Natural killer cell (primary cell): ENCODE measurements at places on chromosomes 13 and 19. TPM values are rescaled to one million over a fixed set of nuclear protein-coding genes. Genes with fewer than 3 reads are reported as not detected.

DNA sequence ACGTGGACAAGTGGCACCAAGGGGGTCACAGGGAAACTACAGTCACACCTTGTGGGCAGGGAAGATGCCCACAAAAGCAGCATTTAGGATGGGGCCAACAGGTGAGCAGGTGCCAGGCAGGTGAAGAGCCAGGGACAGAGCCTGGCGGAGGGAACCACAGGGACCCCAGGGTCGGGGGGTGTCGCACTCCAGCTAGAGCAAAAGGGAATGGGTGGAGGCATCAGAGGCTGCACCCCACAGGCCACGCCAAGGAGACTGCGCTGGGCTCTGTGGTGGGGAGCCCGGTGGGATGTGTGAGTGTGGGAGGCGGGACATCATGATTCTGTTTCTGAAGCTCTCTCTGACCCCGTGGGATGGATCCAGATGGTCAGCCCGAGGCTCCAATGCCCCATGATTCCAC is 66.7 kb downstream of the EPS15L1 start:
- DNase-seq = no peak

DNA sequence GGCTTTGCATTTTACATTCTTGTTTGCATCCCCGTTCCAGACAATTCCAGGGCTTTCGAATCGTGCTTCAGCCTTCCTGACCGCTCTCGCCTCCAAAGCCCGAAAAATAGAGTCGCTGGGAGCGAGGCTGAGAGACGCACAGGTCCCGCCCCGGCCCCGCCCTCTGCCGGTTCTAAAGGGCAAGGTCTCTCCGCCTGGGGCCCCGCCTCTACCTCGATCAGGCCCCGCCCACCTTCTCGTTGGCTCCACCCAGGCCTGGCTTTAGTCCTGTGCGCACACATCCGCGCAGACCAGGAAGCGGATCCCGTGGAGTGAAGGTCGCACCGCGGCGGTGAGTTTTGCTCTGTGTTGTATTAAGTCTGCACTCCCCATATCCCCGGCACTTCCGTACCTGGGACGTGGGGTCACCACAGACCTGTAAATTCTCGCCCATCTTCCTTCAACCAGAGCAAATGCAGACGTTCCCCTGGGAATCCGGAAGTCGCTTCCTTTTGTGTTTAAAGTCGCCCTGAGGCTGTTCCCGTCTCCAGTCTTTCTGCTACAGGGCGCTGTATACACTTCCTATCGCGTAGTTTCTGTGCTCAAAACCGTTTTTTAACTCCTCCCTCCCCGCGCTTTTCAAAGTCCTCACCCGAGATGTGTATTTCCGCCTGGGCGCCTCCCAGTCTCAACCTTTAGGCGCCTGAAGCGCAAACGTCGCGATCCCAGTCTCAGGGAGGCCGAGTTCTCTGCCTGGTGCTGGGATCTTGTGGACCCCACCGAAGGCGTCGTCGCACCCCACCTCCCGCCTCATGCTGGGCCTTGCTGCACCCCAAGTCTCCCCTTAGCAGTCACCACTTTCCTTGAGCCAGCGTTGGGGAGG is at the start of gene ZNF701:
TSS of gene ZNF701 (plus strand) at position 288 of the 862 bp plus-strand sequence. CDS start 3,861 bp downstream, outside the sequence.
- peak; percentile 97 for DNase-seq

GRCh38 chr19:19061506-19061905 is 2.3 kb upstream of the SLC25A42 start:
- DNase-seq = no peak

- DNase-seq = peak; percentile 85
Observed at GRCh38 chr19:19420570-19421298, 15.3 kb downstream of the GATAD2A start.

GRCh38 chr13:75612354-75612753 is 23.8 kb upstream of the LMO7 start:
- no peak for DNase-seq

GRCh38 chr13:36450534-36450933 is 18.2 kb downstream of the CCNA1 start:
- no peak for DNase-seq

- DNase-seq = no peak
Observed at GRCh38 chr19:781800-782184, 15.5 kb upstream of the PTBP1 start.

- DNase-seq = peak; percentile 47
Observed at GRCh38 chr19:35155441-35155840, 906 bp downstream of the FXYD5 start.

DNA sequence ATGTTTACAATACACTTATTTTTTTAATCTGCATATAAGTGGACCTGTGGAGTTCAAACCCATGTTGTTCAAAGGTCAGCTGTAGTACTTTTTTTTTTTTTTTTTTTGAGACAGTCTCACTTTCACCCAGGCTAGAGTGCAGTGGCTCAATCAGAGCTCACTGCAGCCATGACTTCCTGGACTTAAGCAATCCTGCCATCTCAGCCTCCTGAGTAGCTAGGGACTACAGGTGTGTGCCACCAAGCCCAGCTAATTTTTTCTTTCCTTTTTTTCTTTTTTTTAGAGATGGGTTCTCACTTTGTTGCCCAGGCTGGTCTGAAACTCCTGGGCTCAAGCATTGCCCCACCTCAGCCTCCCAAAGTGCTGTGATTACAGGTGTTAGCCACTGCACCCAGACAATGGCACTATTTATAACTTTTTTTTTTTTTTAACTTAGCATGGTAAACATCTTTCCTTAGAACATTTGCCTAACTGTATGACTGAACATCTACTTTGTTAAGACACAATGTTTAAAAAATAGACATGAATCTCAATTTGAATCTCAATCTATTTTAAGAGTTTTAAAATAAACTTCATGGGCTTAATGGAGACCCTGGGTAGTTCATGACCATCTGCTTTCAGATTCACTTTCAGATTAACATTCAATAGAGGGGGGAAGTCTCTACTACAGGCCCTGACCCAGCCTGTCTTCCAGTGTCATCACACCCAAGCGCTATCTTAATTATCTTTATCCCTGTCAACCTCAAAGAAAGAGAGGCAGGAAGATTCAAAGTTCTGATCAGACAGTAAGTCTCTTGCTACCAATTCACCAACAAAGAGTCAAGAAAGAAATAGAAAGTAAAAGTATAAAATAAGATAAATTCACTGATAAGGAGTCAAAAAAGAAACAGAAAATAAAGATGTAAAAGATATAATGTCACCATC is 97.7 kb upstream of the DOCK9 start:
- no peak for DNase-seq

CEACAM16 gene
- total RNA-seq = not detected

IZUMO2 gene
- not detected for total RNA-seq

CGB1 gene
- total RNA-seq = not detected
